T-cell (primary cell): ENCODE measurements at places on chromosomes 13 and 19. TPM values are rescaled to one million over a fixed set of nuclear protein-coding genes. Genes with fewer than 3 reads are reported as not detected.

Gene POSTN
- not detected for total RNA-seq

DNA sequence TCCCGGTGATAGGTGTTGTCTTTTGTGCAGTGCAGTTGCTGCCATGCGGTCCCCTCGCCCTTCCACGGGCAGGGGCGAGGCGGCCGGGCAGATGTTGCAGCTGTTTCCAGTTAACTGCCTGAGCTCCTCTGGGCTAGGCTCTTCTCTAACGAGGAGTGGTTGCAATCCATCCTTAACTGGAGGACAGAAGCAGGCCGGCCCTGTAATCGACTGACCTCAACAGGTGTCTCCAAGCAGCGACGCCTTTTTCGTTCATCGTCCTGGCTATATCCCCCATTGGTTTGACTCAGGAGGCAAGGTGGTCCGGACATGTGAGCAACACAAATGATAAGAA, 1.9 kb upstream of the TSC22D1 start:
- H3K36me3 ChIP-seq = no peaks in the 10 kb centered on the region
- H3K27ac ChIP-seq = peak overlapping the region; percentile 91
- no peak for DNase-seq
- H3K4me1 ChIP-seq = peaks cover 32% of the 10 kb centered on the region
- H3K4me3 ChIP-seq = peak overlapping the region; percentile 92

- H3K27ac ChIP-seq = no peak overlapping the region
- H3K4me1 ChIP-seq = no peaks in the 10 kb centered on the region
- DNase-seq = no peak
- H3K4me3 ChIP-seq = no peak overlapping the region
Observed at GRCh38 chr13:50403311-50403710, 388.1 kb downstream of the KCNRG start.

GRCh38 chr13:24614306-24615080, 65.7 kb upstream of the ATP12A start:
- no peaks in the 10 kb centered on the region for H3K27me3 ChIP-seq
- peaks cover 2% of the 10 kb centered on the region for H3K36me3 ChIP-seq
- no peak overlapping the region for H3K4me3 ChIP-seq
- no peak for DNase-seq
- peaks cover 41% of the 10 kb centered on the region for H3K4me1 ChIP-seq

- peaks cover 16% of the 10 kb centered on the region for H3K36me3 ChIP-seq
- no peak for DNase-seq
- no peak overlapping the region for H3K4me3 ChIP-seq
- H3K27ac ChIP-seq = peak overlapping the region; percentile 15
Observed at GRCh38 chr19:38695317-38695683, 47.9 kb downstream of the ACTN4 start.

- no peaks in the 10 kb centered on the region for H3K4me1 ChIP-seq
- no peak overlapping the region for H3K27ac ChIP-seq
Observed at GRCh38 chr13:24056616-24057137, 103.8 kb upstream of the SPATA13 start.

Gene ETV2
- not detected for total RNA-seq

Gene DYRK1B
- total RNA-seq = 22.9 TPM

DNA sequence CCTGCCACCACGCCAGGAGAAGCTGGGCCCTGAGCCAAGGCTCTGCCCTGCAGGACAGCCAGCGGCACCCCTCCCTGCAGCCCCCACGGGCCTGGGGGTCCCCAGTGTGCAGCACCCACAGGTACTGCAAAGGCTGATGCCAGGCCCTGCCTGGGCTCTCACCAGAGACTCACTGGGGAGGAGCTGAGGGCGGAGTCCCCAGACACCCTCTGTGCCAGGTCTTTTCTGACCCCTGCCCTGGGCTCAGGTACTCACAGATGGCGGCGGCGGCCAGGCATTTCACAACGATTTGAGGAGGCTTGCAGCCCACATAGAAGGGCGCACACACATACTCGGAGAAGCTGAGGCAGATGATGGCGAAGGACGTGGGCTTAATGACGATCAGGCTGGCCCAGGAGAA, 5.7 kb downstream of the SLC7A9 start:
- H3K36me3 ChIP-seq = no peaks in the 10 kb centered on the region
- no peak for DNase-seq
- no peaks in the 10 kb centered on the region for H3K4me1 ChIP-seq
- no peak overlapping the region for H3K27ac ChIP-seq
- no peak overlapping the region for H3K4me3 ChIP-seq

GRCh38 chr13:21033856-21034602, 27.4 kb downstream of the LATS2 start:
- no peak overlapping the region for H3K4me3 ChIP-seq
- no peak overlapping the region for H3K27ac ChIP-seq
- no peak for DNase-seq
- no peaks in the 10 kb centered on the region for H3K4me1 ChIP-seq

DNA sequence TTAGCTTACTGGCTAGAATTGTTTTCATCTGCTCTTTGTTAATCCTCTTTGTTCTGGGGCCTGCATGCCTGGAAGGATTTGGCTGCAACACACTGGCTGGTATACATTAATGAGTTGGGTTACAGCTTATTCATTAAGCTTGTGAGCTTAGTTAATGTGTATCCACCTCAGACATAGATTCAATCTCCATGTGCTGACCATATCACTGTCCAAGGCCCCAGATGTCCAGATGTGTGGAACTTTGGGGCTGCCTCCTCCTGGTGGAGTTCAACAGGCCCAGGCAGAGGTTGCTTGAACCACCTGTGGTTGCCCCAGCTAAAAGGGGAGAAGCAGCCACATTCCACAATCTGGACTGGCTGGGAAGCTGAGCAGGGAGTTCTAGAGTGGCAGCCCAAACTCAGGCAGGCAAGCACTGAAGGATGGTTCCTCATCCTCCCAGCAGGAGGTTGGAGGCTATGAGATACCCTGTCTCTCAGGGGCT, 5.4 kb downstream of the DIAPH3 start:
- no peaks in the 10 kb centered on the region for H3K36me3 ChIP-seq
- DNase-seq = no peak
- H3K27ac ChIP-seq = no peak overlapping the region
- H3K4me3 ChIP-seq = no peak overlapping the region
- H3K27me3 ChIP-seq = peaks cover 3% of the 10 kb centered on the region

GRCh38 chr19:49807904-49808675, 5.0 kb downstream of the FUZ start:
- peaks cover 10% of the 10 kb centered on the region for H3K36me3 ChIP-seq
- peaks cover 5% of the 10 kb centered on the region for H3K27me3 ChIP-seq
- DNase-seq = no peak
- peak overlapping the region; percentile 7 for H3K27ac ChIP-seq

Gene TBC1D17
- 88.6 TPM for total RNA-seq

- H3K27ac ChIP-seq = no peak overlapping the region
- no peak for DNase-seq
- H3K27me3 ChIP-seq = no peaks in the 10 kb centered on the region
- no peaks in the 10 kb centered on the region for H3K4me1 ChIP-seq
Observed at GRCh38 chr13:26965952-26966700, 205.5 kb downstream of the USP12 start.

- H3K27me3 ChIP-seq = no peaks in the 10 kb centered on the region
- H3K4me1 ChIP-seq = peaks cover 7% of the 10 kb centered on the region
- H3K4me3 ChIP-seq = no peak overlapping the region
- no peak overlapping the region for H3K27ac ChIP-seq
Observed at GRCh38 chr19:10636304-10636972, 11.1 kb downstream of the SLC44A2 start.

DNA sequence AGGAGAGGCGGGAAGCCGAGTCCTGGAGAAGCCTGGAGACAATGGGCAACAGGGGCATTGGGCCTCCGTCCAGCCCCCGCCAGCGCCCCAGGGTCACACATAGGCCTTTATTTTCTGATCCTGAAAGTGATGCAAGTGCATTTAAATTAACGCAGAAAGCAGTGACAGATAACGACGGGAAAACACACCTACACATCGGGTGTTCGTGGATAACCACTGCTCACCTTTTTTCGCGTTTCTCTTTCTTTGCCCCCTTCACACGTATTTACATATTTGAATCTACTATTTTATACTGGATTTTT, 30.4 kb upstream of the GRTP1 start:
- H3K4me1 ChIP-seq = peaks cover 13% of the 10 kb centered on the region
- peaks cover 13% of the 10 kb centered on the region for H3K27me3 ChIP-seq
- no peak overlapping the region for H3K4me3 ChIP-seq
- H3K27ac ChIP-seq = no peak overlapping the region

- H3K4me3 ChIP-seq = peak overlapping the region; percentile 32
- H3K27me3 ChIP-seq = peaks cover 23% of the 10 kb centered on the region
- no peak for DNase-seq
- H3K4me1 ChIP-seq = peaks cover 18% of the 10 kb centered on the region
- no peaks in the 10 kb centered on the region for H3K36me3 ChIP-seq
Observed at GRCh38 chr13:52849291-52850071, 1.0 kb upstream of the PCDH8 start.

- no peaks in the 10 kb centered on the region for H3K36me3 ChIP-seq
- peaks cover 5% of the 10 kb centered on the region for H3K27me3 ChIP-seq
- no peak overlapping the region for H3K27ac ChIP-seq
- H3K4me1 ChIP-seq = peaks cover 7% of the 10 kb centered on the region
Observed at GRCh38 chr19:48735031-48735615, 5.3 kb downstream of the RASIP1 start.

DNA sequence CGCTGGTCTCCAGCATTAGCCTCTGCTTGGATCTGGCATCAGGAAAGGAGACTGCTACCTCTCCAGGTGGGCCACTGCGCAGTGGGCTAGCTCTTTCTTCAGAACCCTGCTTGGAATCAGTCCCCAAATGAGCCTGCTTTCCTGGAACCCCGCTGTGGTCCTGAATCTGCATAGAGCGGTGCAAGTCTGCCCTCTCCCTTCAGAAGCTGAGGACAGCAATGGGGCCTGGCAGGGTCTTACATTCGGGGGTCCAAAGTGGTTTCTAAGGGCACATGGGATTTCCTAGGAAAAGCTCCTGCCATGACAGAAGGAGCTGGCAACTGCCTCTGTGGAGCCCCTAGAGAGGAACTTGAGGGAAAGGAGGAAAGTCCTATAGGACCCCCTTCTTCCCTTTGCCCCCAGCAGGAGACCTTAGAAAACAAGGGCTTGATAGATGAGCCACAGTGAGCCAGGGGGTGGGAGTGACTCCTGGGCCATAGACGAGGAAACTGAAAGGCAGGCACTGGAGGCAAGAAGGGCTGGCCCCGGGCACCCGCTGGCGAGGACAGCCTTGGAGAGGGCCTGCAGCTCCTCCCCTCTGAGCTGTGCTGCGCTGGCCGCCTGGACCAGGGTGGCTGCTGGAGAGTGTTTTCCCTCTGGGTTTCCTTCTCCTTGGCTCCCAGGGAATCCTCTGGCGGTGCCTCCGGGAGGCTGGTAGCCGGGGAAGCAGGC, 1.4 kb upstream of the VSTM2B start:
- H3K36me3 ChIP-seq = no peaks in the 10 kb centered on the region
- peaks cover 2% of the 10 kb centered on the region for H3K4me1 ChIP-seq
- H3K4me3 ChIP-seq = no peak overlapping the region
- no peak for DNase-seq
- no peak overlapping the region for H3K27ac ChIP-seq
- H3K27me3 ChIP-seq = peaks cover 16% of the 10 kb centered on the region

DNA sequence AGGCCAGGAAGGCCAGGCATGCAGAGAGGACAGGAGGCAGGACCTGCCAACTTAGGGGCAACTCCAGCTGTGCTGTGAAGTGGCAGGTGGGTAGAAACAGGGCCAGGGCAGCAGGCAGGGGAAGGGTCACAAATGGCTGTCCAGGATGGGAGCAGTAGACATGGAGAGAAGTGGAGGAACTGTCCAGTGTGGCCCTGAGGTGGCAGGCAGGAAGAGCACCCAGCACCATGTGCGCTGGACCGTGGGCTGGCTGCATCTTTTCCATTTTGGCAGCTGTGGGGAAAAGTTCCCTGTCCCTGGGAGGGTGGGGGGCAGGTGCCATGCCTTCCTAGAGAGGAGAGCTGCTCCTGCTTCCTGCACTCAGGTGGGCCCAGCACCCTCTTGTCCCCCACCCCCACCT, 13.8 kb downstream of the DEDD2 start:
- peaks cover 74% of the 10 kb centered on the region for H3K36me3 ChIP-seq
- peaks cover 91% of the 10 kb centered on the region for H3K4me1 ChIP-seq
- H3K27ac ChIP-seq = peak overlapping the region; percentile 94
- H3K27me3 ChIP-seq = no peaks in the 10 kb centered on the region
- no peak overlapping the region for H3K4me3 ChIP-seq

DNA sequence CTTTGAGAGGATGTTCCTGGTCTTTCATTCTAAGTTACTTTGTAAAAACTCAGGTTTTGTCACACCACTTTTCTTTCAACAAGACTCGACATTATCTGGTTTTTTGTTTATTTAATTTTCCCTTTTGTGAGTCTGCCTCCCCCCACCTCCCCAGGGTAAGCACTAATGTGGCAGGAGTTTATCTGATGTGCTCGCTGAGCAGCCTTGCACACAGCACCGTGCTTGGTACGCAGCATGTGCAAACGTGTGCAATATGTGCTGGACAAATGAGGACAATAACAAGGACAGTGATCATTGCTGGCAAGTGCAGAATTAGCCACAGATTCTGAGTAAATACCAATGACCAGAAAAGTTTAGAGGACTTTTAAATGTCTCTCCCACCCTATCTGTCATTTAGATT, 391.4 kb downstream of the IRS2 start:
- H3K4me1 ChIP-seq = no peaks in the 10 kb centered on the region
- H3K36me3 ChIP-seq = no peaks in the 10 kb centered on the region
- H3K4me3 ChIP-seq = no peak overlapping the region
- DNase-seq = no peak
- no peak overlapping the region for H3K27ac ChIP-seq

Gene GNG8
- total RNA-seq = not detected

Gene CYP4F8
- total RNA-seq = not detected

DNA sequence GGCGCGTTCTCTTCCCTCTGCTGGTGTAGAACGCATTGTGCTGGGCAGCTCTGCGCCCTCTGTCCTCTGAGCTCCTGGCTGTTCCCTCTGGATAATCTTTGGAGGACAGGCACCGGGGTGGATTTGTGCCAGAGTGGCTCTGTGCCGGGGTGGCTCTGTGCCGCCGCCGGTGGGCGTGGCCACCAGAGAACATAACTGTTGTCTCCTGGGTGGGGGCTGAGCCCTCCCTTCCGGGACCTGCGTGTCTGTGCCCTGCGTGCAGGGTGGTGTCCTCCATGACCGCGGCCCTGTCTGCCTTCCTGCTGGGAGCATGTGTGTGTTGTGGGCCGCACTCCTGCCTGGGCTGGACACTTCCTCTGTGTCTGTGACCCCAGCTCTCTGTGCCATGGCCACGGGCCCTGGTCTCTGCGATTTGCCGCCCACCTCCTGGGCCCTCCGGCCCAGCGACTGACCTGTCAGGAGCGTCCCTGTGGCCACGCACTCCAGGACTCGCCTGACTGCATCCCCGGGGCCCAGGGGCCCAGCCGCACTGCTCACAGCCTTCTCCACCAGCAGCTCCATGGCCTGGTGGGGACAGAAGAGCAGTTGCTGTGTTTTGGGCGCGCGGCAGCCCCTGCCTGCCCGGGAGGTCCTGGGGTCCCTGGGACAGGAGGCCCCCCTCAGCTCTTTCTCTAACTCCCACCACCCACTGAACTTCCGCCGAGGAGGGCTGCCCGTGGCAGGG, 22.4 kb upstream of the MATK start:
- no peak overlapping the region for H3K27ac ChIP-seq
- peaks cover 15% of the 10 kb centered on the region for H3K4me1 ChIP-seq
- DNase-seq = no peak
- no peak overlapping the region for H3K4me3 ChIP-seq
- no peaks in the 10 kb centered on the region for H3K27me3 ChIP-seq

Gene ZNF221
- 2.1 TPM for total RNA-seq

Gene ETHE1
- total RNA-seq = 23.9 TPM
